T-helper 22 cell (primary cell): ENCODE measurements at places on chromosomes 5 and 9.

DNA sequence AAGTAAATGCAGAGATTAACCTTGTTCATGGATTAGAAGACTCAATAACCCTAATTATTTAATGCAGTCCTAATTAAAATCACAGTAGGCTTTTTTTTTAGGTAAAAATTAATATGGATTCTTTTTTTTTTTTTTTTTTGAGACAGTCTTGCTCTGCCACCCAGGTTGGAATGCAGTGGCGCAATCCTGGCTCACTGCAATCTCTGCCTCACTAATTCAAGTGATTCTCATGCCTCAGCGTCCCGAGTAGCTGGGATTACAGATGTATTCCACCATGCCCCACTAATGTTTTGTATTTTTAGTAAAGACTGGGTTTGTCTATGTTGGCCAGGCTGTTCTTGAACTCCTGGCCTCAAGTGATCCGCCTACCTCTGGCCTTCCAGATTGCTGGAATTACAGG is 40.6 kb downstream of the DENND4C start:
- DNase-seq: no peak

GRCh38 chr9:15509931-15510788 is 610 bp downstream of the PSIP1 start:
- peak; percentile 58 for DNase-seq

- DNase-seq: no peak
These were observed 57.5 kb upstream of the IQGAP2 start for GRCh38 chr5:76345582-76345981.

- DNase-seq: no peak
These were observed 45.5 kb upstream of the LARP1 start for GRCh38 chr5:154709368-154710305.

DNA sequence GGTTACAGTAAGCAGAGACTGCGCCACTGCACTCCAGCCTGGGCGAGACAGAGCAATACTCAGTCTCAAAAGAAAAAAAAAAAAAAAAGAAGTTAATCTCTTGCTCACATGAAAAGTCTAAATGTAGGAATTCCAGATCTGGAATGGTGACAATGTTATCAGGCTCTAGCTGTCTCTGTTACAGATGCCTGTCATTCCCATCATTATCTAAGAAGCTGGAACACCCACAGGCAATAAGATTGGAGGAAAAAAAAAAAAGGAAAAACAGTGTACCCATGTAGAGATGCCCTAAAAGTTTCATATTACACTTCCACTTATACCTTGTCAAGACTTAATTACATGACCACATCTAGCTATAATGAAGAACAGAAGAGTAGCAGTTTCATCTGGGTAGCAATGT is 38.2 kb downstream of the PTBP3 start:
- DNase-seq: no peak

GRCh38 chr5:102554082-102554481 is 55.3 kb upstream of the SLCO6A1 start:
- DNase-seq: no peak

GRCh38 chr5:141234109-141234667 is 11.0 kb upstream of the PCDHB15 start:
- no peak for DNase-seq

GRCh38 chr5:133389066-133389590 is 223.2 kb downstream of the FSTL4 start:
- DNase-seq: no peak

- DNase-seq: no peak
These were observed 37.1 kb upstream of the PRUNE2 start for GRCh38 chr9:76943054-76943453.

- no peak for DNase-seq
These were observed 1858.6 kb upstream of the CDH9 start for GRCh38 chr5:28896949-28897348.

GRCh38 chr9:132293145-132293721 is 61.6 kb downstream of the SETX start:
- no peak for DNase-seq

GRCh38 chr5:170266570-170267381 is 30.8 kb downstream of the LCP2 start:
- peak; percentile 57 for DNase-seq

DNA sequence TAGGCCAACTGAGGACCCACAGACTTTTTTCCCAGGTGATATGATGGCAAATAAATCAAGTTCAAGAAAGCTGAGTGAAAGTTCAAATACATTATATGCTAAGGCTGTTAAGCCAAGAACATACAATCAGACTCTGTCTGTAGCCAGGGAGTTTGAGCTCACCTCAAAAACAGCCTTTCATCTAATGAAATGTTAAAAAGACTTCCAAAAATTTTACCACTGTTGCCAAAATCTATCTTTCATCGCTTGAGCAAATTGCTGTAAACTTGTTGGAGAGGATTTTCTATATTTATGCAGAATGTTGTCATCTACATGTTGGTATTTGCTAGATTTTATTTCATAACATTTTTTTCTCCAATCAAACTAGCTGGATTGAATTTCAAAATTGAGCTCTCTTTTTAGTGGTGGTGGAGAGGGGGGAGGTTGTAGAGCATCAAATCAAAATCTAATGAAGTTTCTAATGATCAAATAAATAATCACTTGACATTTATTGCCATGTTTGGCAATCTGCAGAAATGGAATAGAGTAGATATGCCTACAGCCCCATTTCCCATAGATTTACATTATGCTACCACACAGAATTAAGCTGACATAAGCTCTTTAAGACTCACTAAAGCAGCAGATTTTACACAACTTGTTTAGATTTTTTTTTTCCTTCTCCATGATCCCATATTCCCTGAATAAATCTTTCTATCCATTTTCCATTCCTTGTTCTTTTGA is 828.9 kb upstream of the ZNF608 start:
- no peak for DNase-seq

GRCh38 chr5:75568202-75568601 is 43.1 kb upstream of the ANKDD1B start:
- no peak for DNase-seq

GRCh38 chr9:105497704-105498103 is 49.9 kb downstream of the FSD1L start:
- no peak for DNase-seq

DNA sequence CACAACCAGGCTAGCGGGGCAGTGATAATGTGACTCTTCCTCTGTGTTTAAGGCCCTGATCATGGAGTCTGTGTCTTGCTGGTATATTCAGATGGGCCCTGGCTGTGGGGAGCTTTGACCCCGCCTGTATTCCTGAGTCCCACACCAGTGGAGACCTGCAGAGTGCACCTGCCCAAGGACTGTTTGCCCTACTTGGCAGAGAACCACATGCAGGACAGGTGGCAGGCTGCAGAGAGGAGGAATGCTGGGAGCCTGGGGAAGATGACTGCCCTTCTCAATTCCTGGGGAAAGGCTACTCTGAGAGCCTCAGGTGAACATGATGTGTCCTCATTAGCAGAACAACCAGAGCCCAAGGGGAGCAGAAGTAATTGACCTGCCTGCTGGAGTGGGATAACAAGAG is 36.2 kb downstream of the IARS1 start:
- no peak for DNase-seq

DNA sequence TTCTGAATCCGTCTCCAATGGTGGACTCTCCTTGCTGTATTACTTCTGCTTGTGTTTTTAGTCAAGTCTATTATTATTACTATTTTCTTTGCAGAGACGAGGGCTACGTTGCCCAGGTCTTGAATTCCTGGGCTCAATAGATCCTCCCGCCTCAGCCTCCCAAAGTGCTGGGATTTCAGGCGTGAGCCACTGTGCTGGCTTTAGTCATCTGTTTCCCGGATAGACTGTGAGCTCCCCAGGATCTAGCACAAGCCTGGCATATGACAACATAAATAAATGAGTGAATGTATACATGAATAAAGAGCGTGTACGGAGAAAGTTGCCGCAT is 439 bp upstream of the DDX46 start:
- no peak for DNase-seq

- no peak for DNase-seq
These were observed 144.4 kb upstream of the TBCA start for GRCh38 chr5:77920359-77921058.

DNA sequence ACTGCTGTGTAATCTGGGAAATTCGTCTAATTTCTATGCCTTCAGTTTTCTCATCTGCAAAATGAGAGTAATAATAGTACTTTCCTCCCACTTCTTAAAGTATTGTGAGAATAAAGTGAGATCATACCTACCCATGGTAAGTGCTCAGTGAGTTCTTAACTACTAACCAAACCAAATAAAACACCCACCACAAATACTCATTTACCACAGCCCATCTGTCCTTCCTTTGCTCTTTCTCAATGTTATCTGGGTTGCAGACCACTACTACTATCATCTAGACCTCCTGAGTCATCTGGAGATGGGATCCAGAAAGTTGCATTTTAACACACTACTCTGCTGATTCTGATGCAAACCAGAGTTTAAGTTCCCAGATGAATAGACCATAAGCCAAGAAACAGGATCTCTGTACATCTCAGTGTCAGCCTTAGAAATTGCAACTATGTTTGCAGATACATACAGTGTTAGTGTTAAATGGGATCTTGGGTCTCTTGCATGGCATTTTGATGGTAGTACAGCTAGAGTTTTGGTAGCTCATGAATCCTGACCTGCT is 105.4 kb upstream of the ATP10B start:
- DNase-seq: no peak

- no peak for DNase-seq
These were observed 143.9 kb upstream of the SLC1A3 start for GRCh38 chr5:36462295-36463021.

DNA sequence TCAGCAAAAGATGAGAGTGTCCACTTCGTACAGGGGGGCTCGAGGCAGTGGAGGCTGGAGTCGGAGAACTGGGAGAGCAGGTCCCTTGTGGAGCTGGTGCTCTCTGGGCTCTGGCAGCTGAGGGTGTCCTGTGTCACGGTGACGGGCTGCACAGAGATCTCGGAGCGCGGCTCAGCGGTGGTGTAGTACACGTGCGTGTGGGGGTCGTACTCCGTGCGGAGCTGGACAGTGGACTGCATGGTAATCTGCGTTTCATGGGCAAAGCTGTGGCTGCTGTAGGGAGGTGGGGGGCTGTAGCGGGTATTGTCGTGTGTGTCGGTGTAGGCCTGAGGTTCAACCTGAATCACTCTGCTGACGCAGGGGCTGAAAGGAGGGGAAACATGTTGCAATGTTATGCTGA is 48.0 kb downstream of the PTCH1 start:
- no peak for DNase-seq

GRCh38 chr5:82885627-82886389 is 191.4 kb downstream of the TMEM167A start:
- DNase-seq: no peak

DNA sequence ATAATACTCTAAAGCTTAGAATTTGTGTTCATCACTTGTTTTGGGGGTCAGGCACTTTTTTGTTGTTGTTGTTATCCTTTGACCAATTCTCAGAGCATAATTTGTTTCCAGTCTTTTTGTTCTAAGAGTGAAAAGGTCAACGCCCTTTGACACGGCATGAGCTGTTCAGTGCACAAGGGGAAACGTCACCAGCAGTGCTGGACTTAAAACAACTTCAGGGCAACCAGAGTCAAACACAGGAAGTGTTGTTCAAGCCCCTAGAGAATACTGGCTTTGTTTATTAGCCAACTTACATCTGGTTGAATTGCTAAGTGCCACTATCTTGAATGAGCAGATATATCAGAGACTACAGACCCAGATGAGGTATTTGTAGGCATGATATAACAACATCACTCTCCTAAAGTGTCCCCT is 368.9 kb downstream of the TMEM161B start:
- no peak for DNase-seq

GRCh38 chr9:11457825-11458790 is 845.3 kb upstream of the PTPRD start:
- DNase-seq: no peak

DNA sequence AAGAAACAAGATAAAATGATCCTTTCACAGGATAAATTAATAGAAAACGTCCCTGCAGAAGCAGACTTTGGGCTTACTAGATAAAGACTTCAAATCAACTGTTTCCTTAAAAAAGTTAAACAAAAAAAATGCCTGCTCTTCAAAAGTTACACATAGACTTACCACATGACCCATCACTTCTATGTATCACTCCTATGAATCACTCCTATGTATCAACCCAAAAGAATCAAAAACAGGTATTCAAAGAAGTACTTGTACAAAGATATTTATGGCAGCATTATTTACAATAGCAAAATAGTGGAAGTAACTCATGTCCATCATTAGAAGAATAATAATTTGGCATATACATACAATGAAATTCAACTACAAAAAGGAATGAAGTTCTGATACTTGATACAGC is 56.3 kb upstream of the PRDM9 start:
- no peak for DNase-seq

GRCh38 chr5:124963236-124963919 is 216.9 kb upstream of the ZNF608 start:
- DNase-seq: no peak

DNA sequence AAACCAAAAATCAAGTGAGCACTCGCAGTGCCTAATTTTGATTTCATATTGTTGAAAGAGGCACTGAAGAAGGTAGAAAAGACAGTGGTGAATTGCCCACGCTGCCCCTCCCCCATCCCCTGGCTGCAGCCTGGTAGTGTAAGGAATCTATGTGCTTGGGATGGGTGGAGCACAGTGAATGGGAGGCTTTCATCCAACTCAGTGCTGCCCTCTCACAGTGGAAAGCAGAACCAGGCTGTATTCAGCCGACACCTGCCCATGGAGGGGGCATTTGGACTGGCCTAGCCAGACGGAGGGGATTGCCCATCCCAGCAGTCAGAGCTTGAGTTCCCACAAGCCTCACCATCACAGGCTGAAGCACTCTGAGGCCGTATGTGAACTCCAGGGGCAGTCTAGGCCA is 800.4 kb upstream of the DMAC1 start:
- no peak for DNase-seq

GRCh38 chr5:15785531-15785981 is 285.6 kb downstream of the FBXL7 start:
- no peak for DNase-seq

DNA sequence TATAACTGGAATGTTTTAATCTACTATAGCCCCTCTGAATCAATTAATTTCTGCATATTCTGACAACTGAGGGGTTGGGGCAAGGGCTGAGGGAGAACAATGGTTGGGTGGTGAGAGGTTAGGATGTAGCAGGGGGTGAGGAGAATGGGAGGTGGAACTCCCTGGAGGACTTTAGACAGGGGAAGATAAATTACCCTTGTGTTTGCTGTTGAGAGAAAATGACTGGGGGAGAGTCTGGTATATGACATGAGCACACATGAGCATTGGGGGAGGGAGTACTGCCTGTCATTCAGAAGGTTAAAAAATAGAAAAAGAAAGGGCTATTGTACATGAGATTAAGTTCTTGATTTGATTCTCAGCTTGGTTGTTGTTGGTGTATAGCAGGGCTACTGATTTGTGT is 37.2 kb upstream of the PAPPA start:
- DNase-seq: no peak

- DNase-seq: peak; percentile 43
These were observed 87.2 kb downstream of the PTTG1 start for GRCh38 chr5:160508780-160509361.

GRCh38 chr5:170573660-170574059 is 69.8 kb downstream of the KCNIP1 start:
- DNase-seq: no peak
